Natural killer cell treated with Interleukin-12 subunit alpha and Interleukin-12 subunit beta and Interleukin-15 and Interleukin-18, amount 100 ng/mL, for 72 hours (primary cell): ENCODE measurements at places on chromosomes 11 and 22. TPM values are rescaled to one million over a fixed set of nuclear protein-coding genes. Genes with fewer than 3 reads are reported as not detected.

Gene LYVE1
- not detected for total RNA-seq

Gene OR52I2
- not detected for total RNA-seq

Gene CRYBB1
- total RNA-seq, result not detected

GRCh38 chr22:26853495-26853894 lies 196.1 kb downstream of the MIAT start:
- no peak overlapping the region for H3K27ac ChIP-seq
- no peaks in the 10 kb centered on the region for H3K36me3 ChIP-seq
- H3K4me1 ChIP-seq, result no peaks in the 10 kb centered on the region

GRCh38 chr11:55967914-55968313 lies 1.8 kb downstream of the OR10AG1 start:
- DNase-seq, result no peak
- H3K4me1 ChIP-seq, result no peaks in the 10 kb centered on the region
- H3K36me3 ChIP-seq, result no peaks in the 10 kb centered on the region
- no peaks in the 10 kb centered on the region for H3K27me3 ChIP-seq
- no peak overlapping the region for H3K27ac ChIP-seq

DNA sequence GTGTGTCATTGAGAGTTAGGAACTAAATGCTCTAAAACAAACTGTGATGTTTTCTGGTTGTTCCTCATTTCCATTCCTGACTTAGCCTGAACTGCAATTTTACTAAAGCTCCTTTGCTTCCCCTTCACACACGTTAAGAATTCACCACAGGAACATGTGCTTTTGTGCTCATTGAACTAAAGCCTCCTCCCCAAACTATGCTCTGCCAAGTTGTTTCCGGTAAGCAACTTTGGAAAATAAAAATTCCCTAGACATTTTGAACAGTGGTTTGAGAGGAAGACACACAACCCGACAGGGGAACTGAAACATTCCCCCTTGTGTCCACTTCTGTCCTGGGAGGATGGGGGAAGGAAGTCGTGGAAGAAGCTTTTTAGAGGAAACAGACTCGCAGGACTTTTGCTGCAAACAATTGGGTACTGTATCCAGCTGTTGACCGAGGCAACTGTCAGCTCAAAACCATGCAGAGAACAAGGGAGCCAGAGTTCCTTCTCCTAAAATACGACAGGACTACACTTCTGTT lies 66.9 kb downstream of the GAB2 start:
- no peak overlapping the region for H3K27ac ChIP-seq
- DNase-seq, result no peak
- H3K4me1 ChIP-seq, result peaks cover 8% of the 10 kb centered on the region
- no peaks in the 10 kb centered on the region for H3K27me3 ChIP-seq
- peak overlapping the region; percentile 4 for H3K4me3 ChIP-seq

- no peaks in the 10 kb centered on the region for H3K27me3 ChIP-seq
- no peaks in the 10 kb centered on the region for H3K36me3 ChIP-seq
- H3K4me1 ChIP-seq, result no peaks in the 10 kb centered on the region
- H3K4me3 ChIP-seq, result no peak overlapping the region
These were observed 257.5 kb upstream of the MTNR1B start for GRCh38 chr11:92711926-92712325.

DNA sequence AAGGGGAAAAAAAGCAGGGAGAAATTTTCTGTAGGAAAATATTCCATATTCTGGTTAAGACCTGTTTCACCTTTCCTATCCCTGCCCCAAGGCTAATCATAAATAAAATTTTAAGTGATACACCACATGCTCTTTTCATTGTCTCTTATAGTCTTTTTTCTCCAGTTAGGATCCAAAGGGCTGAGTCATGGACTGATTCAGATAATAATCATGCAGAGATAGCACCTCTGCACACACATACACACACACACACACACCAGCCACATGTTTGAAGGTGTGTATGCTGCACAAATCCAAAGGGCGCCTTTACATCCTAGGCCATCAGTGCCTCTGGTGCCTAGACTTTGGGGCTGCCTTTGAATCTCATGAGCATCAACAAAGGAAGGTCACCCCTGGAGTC lies 35.5 kb upstream of the CWF19L2 start:
- DNase-seq, result no peak
- H3K36me3 ChIP-seq, result no peaks in the 10 kb centered on the region
- H3K27ac ChIP-seq, result no peak overlapping the region
- no peak overlapping the region for H3K4me3 ChIP-seq
- peaks cover 17% of the 10 kb centered on the region for H3K27me3 ChIP-seq

DNA sequence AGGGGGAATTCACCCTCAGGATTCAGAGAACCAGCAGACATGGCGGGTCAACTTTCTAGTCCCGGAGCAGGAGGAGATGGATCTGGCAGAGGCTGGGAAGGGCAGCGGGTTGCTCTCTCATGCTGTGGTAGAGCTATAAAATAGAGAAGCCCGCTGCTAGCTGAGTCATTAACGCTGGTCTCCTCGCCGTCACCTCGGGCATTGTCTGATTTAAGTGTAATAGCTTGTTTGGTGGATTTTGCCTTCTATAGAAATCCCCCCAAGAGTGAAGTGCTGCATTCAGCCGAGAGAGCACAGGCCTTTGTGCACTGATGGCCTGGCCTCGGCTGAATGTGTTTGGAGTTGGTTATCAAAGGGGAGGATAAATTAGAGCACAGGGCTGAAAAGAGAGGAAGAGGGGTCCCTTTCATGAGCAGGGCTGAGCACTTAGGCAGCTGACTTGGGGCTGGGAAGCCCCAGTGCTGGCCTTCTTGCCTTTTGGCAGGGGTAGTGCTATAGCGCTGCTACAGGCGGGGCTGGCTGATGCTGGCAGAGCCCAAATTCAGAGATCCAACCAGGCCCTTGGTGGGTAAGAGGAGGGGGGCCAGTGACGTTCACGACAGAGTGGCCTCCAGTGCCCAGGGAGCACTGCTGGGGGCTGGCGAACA lies 161.1 kb upstream of the CADM1 start:
- DNase-seq, result no peak
- H3K4me3 ChIP-seq, result no peak overlapping the region
- H3K27ac ChIP-seq, result no peak overlapping the region
- no peaks in the 10 kb centered on the region for H3K4me1 ChIP-seq

DNA sequence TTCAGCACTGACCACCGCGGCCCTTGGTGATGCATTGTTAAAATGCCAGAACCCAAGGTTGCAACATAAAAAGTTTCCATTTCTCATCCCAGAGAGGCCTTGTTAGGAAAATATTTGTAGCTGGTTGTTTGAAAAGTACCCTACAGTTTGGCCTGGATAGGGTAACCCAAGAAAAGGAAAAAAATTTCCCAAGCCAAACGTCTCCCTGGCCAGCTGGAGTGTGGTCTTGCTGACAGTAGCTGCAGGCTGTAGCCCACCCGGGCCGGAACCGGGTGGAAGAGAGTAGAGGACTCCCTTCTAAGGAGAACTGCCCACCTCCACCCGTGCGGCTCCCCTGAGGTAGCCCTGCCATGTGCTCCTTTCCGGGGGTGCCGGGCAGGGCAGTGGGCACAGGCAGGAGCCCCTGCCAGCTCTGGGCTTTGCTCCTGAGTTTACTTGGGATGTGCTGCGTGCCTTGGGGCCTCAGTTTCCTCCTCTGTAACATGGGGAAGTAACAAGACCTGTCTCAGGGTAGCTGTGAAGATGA lies 38.5 kb downstream of the IGHMBP2 start:
- H3K27me3 ChIP-seq, result no peaks in the 10 kb centered on the region
- no peaks in the 10 kb centered on the region for H3K4me1 ChIP-seq
- H3K4me3 ChIP-seq, result no peak overlapping the region
- no peak overlapping the region for H3K27ac ChIP-seq

- DNase-seq, result no peak
- H3K4me3 ChIP-seq, result no peak overlapping the region
- no peaks in the 10 kb centered on the region for H3K27me3 ChIP-seq
- H3K4me1 ChIP-seq, result peaks cover 5% of the 10 kb centered on the region
These were observed 16.2 kb upstream of the SPTY2D1 start for GRCh38 chr11:18650353-18650752.

DNA sequence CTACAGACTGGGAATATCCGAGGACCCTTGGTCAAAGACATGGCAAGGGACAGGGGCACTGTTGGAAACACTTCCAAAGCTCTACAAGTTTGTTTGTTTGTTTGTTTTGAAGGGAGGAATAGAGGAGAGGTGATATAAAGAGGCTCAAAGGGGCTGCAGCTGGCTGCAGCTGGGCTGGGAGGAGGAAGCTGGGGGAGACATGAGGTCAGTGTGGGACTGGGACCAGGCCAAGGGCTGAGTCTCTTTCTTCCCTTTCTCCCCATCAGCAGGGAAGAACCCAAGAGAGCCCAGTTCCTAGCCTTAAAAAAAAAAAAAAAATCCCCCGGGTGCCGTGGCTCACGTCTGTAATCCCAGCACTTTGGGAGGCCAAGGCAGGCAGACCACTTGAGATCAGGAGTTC lies 5.0 kb downstream of the RHOG start:
- H3K27me3 ChIP-seq, result no peaks in the 10 kb centered on the region
- peak overlapping the region; percentile 100 for H3K4me3 ChIP-seq
- DNase-seq, result no peak
- H3K4me1 ChIP-seq, result peaks cover 82% of the 10 kb centered on the region
- peak overlapping the region; percentile 99 for H3K27ac ChIP-seq

GRCh38 chr11:27367881-27368280 lies 4.9 kb upstream of the CCDC34 start:
- no peaks in the 10 kb centered on the region for H3K36me3 ChIP-seq
- H3K27ac ChIP-seq, result no peak overlapping the region
- H3K4me3 ChIP-seq, result no peak overlapping the region
- H3K27me3 ChIP-seq, result no peaks in the 10 kb centered on the region

DNA sequence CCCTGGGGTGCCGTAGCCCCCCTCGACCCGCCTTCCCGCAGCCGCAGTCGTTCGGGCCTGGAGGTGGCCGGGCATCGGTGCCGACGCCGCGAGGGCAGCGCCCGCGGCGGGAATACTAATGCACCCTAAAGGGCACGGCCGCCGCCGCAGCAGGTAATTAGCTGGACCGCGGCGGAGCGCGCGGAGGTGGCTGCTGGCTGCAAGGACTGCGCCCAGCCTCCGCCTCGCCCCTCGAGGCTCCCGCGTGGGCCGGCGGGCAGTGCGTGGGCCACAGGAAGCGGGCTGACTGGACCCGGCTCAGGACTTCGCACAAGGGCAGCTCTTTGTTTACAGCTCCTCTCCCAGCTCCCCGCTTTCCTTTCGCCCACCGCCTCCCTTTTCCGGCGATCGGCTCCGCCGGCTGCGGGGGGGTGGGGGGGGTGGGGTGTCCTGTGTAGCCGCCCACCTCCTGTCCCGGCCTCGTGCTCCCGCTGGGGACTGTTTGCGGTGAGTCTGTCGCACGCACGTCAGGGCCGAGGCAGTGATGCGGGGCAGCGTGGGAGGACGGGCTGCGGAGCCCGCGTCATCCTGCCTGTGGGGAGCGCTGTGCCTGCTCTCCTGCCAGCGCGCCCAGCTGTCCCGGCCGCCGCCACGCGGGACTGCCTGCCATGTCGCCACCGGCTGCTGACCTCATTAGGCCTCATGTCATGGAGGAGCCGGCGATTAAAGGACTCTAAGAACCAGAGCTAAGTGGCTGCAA lies 53.2 kb downstream of the GRIK4 start:
- H3K36me3 ChIP-seq, result no peaks in the 10 kb centered on the region
- H3K4me3 ChIP-seq, result peak overlapping the region; percentile 52
- H3K27me3 ChIP-seq, result peaks cover 26% of the 10 kb centered on the region
- peaks cover 17% of the 10 kb centered on the region for H3K4me1 ChIP-seq
- peak; percentile 69 for DNase-seq
- no peak overlapping the region for H3K27ac ChIP-seq

- DNase-seq, result no peak
- peaks cover 10% of the 10 kb centered on the region for H3K27me3 ChIP-seq
- no peaks in the 10 kb centered on the region for H3K36me3 ChIP-seq
- H3K4me1 ChIP-seq, result no peaks in the 10 kb centered on the region
- no peak overlapping the region for H3K4me3 ChIP-seq
These were observed 45.8 kb downstream of the HEPHL1 start for GRCh38 chr11:94066901-94067429.

DNA sequence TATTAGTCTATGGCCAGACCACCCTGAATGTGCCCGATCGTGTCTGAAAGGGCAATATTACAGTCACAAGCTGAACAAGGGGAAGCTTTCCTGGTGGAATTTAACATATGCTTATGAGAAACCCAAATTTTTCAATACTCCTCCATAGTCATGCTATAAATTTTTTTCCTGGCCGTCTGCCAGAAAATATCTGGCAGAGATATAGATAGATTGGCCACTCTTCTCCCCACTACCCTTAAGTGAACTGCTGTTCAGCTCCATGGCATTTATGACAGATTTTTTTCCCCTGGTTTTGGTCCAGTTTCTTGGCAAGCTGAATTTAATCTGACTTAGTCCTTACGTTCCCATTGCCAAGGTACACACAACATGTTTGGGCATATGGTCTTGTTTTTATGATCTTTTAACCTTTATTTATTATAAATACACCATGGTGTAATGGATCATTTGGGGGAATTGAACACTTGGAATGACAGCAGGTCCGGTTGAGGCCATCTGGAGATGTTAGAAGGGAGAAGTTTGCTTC lies 328.5 kb downstream of the CNTN5 start:
- no peaks in the 10 kb centered on the region for H3K36me3 ChIP-seq
- DNase-seq, result no peak
- no peaks in the 10 kb centered on the region for H3K4me1 ChIP-seq
- H3K4me3 ChIP-seq, result no peak overlapping the region
- no peaks in the 10 kb centered on the region for H3K27me3 ChIP-seq

DNA sequence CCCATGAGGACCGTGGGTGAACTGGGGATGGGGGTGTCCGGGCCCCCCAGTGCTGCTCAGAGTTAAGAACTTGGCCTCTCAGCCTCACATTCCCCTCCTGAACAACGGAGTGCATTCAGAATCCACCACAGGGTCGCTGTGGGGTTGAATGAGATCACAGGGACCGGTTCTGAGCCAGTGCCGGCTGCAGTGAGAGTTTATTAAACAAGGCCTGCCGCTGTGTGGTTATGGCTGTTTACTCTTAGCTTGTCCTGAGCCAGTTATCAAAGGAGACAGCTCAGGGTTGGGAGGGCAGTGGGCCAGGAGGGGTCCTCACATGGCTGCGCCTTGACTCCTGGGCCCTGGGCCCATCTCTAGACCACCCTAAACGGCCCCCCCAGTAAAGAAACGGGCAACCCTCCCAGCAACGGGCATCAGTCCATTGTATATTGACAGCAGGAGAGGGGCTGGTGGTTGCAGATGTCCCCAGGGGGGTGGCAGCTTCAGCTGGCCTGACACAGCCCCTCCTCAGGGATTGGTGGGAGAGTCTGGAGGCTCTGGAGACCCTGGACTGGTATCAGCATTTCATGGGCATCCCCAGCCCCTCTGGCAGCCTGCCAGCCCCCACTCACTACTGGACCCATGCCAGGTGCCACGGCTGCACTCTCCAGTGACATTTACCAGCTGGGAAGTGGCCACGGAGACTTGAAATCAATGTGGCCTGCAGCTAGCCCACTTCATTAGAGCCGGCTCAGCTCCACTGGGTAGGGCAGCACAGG lies 15.1 kb upstream of the CABP7 start:
- H3K4me3 ChIP-seq, result no peak overlapping the region
- no peaks in the 10 kb centered on the region for H3K27me3 ChIP-seq
- H3K36me3 ChIP-seq, result no peaks in the 10 kb centered on the region
- no peak for DNase-seq
- no peak overlapping the region for H3K27ac ChIP-seq
